ENCODE measurements at places on chromosomes 12 and 14. TPM values are rescaled to one million over a fixed set of nuclear protein-coding genes. Genes with fewer than 3 reads are reported as not detected.

The RNASE1 gene
- 275 TPM for total RNA-seq

The GALNT9 gene
- 3.7 TPM for total RNA-seq

The OR6C3 gene
- total RNA-seq, result not detected

DNA sequence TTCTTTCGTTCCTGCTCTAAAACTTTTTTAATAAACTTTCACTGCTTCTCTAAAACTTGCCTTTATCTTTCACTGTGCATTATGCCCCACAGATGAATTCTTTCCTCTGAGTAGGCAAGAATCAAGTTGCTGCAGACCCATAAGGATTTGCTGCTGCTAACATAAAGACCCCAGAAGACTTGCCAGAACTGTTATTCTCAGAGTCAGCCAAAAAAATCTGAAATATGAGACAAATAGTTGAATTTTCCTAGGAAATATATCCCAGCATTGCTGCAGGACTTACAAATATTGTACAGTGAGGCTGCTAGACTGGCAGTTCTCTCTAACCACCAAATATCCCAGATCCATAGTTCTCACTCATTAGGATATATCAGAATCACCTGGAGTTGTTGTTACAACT, 349.1 kb upstream of the FLRT2 start:
- DNase-seq, result no peak

GRCh38 chr12:103673891-103674375, 86.9 kb downstream of the STAB2 start:
- peak; percentile 52 for DNase-seq

GRCh38 chr12:57822392-57823130, 4.0 kb upstream of the AVIL start:
- no peak for DNase-seq

DNA sequence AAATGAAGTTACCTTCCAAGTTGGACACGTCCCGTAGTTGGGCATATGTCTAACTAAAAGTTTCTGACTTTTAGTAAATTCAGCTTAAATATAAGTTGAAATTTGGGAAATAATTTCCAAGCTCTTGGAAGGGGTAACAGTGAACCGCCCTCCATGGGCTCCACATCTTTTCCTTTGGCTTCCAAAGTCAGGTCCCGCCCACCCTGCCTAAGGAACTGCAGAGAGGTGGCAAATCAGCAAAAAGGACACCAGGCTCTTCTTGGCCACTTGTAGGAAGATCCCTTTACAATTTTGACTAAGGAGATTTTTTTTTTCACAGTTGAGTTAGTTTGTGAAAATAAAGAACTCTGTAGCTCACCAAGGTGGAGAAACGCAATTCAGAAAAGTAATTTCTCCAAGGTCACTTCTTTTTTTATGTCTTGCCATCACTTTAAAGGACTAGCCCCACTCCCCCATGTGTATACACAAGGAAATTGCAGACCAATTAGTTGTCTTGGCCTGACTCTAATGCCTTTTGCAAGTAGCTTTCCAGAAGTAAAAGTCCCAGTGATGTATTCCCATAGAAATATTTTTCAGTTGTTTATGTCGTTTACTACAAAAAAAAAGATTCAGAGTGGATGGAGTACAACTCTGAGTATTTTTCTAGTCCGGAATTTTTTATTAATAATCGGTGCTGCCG, 181.2 kb downstream of the PELI2 start:
- no peak for DNase-seq

- no peak for DNase-seq
Observed at GRCh38 chr14:72479461-72479931, 414.4 kb downstream of the DPF3 start.

DNA sequence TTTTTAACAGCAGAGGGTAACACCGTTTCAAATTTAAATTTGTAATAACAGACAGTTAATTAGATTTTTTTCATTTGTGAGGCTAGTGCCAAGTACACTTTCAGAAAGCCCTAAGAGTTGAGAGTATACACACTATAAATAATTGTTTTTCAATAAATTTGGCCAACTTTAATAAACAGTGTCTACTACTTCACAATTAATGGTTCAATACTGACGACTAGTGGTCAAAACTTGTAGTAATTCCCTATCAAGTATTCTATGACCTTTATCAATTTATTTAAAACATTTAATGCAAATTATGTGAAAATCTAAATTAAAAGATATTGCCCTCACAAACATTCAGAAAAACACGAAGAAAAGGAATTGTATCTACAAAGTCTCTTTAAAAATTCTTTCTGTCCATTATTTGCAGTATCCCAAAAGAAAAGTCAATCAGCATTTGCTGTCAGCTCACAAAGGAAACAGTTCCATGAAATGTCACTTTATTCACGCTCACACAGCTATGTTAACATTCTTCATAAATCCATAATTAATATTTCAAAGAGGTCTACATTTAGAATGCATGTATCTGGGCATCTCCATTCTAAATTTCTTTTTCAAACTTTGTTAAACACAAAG, 91.2 kb downstream of the CEP128 start:
- no peak for DNase-seq

DNA sequence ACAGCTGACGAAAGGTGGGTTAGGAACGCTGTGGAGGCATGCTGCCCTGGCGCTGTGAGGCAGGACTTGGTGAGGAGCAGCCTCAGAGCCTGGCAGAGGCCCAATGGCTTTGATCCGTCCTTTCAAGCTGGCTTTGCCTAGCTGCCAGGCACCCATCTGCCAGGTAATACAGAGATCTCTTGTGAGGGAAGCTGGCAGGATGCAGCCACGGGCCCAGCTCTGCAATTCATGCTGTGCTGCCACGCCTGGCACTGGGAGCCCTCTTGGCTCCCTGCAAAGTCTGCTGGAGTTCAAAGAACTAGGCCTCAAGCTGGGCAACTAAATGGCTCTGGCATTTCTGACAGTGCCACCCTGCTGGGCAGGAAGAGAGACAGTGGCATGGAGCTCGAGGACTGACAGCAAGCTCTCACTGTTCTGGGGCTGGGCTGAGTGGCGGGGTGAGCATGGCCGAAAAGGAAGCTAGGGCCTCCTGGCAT, 18.7 kb downstream of the IQSEC3 start:
- no peak for DNase-seq
